Fibroblast of villous mesenchyme (primary cell): ENCODE measurements at places on chromosomes 16 and 17. TPM values are rescaled to one million over a fixed set of nuclear protein-coding genes. Genes with fewer than 3 reads are reported as not detected.

GRCh38 chr16:18018376-18018775 is 318.2 kb downstream of the NPIPA8 start:
- no peak for DNase-seq

DNA sequence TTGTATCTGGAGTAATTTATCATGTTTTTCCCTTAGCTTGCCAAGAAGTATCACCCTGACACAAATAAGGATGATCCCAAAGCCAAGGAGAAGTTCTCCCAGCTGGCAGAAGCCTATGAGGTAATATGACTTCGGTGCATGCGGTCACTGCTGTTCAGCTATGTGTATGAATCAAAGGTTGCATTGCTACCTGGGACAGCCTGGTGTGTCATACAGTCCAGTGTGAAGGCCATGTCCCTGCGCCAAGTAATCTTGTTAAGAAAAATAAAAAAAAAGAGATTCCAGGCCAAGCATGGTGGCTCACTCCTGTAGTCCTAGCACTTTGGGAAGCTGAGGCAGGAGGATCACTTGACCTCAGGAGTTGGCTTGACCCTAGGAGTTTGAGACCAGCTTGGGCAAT is 11.7 kb downstream of the DNAJA3 start:
- DNase-seq = no peak

GRCh38 chr17:80890196-80890920 is 101.3 kb upstream of the CHMP6 start:
- DNase-seq = no peak

- DNase-seq = peak; percentile 36
Measured at GRCh38 chr16:59385959-59386358, 651.8 kb upstream of the GOT2 start.

Gene KRTAP1-5
- 11.0 and 16.4 TPM in 2 replicates for total RNA-seq

GRCh38 chr16:48997946-48998345 is 283.7 kb downstream of the CBLN1 start:
- no peak for DNase-seq
